ENCODE measurements at places on chromosomes 6 and 20. TPM values are rescaled to one million over a fixed set of nuclear protein-coding genes. Genes with fewer than 3 reads are reported as not detected.
A peak's percentile ranks its signal among the peaks of the same experiment; 100 is the strongest.

Gene ADAM33
- 53.2 TPM for total RNA-seq

Gene NHLRC1
- total RNA-seq, result 1.2 TPM

GRCh38 chr20:47055699-47056369 is 161.2 kb downstream of the EYA2 start:
- DNase-seq, result peak; percentile 11

- DNase-seq, result no peak
These were observed 176.0 kb downstream of the MAFB start for GRCh38 chr20:40512994-40513393.

Measured in skin of body (tissue), 3 donors.